Right cardiac atrium (tissue), 5 donors: ENCODE measurements at places on chromosomes 1 and 21. TPM values are rescaled to one million over a fixed set of nuclear protein-coding genes. Genes with fewer than 3 reads are reported as not detected.

DNA sequence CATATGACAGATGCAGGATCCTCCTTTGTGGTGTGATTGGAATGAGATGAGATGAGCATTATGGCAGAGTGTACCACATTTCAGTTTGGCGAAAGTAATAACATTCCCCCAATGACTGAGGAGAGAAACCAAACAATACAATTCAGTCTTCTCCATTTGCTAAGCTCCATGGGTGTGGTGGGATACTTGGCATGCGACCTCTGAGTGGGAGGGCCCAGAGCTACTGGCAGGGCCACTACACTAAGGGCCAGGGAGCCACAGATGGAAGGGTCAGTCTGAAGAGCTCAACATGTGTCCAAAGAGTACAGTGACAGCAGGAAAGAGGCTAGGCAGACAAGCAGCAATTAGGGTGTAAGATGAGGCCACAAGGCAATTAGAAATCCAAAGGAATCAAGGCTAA is 23.8 kb upstream of the PAXBP1 start:
- no peak for DNase-seq

- peak; percentile 28 for DNase-seq
Measured at GRCh38 chr1:9331558-9332346, 39.1 kb downstream of the SPSB1 start.

DNA sequence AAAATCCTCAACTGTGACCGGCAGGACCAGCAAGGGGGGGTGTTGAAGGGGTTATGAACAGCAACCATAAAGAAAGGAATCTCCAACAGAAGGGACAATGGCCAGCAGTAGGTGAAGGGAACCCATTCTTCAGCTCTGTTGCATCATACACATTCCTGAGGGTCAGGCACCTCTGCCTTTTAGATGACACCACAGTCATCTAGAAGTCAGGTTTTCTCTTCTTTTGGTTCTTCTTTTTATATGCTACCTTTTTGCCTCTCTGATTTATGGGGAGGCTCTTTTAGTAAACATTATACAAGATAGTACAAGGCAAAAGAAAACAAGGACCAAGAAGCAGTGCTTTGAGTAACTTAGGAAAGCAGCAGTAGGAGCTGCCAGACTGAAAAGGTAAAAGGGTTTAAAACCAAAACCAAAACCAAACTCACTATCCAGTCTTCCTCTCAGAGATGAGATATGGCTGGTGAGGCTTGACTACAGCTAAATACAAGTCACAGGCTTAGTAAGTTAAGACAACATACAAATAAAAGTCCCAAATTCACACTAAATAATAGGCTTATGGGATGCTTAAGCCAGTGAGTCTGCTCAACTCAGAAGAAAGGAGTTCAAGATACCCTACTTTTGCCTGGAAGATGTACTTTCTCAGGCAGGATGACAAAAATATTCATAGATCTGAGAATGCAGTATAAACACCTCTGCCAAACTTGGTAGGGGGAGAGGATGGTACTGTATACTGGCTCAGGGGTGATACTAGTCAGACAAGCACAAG is 4.1 kb downstream of the TEX38 start:
- no peak for DNase-seq

GRCh38 chr1:64155278-64155677 is 48.1 kb upstream of the UBE2U start:
- DNase-seq: no peak

DNA sequence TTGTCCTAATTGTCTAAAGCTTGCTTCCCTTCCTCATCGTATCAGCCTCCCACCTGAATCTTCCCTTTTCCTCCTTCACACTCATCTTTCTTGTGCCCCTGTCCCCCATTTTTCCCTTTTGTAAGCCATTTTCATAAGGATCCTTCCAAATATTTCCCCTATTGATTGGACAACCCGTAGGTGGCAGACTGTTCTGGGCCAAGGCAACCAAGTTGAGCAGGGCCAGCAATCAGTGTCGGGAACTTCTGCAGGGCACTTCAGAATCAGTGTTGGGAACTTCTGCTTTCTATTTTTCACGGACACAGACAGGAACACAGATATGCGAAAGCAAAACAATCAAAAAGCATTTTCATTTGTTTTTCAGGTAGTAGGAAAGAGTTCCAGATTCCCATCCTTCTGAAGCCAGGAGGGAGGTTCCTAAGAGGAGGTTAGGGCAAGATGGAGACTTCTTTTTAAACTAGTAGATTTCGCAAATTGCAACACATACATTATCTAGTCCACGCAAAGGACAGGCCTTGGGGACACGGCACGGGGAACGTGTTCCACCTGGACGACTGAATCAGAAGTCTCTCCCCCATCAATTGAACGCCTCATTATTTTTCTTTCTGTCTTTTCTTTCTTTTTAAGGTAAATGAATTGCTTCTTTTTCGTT is 691 bp upstream of the MPZL1 start:
- peak; percentile 58 for DNase-seq

DNA sequence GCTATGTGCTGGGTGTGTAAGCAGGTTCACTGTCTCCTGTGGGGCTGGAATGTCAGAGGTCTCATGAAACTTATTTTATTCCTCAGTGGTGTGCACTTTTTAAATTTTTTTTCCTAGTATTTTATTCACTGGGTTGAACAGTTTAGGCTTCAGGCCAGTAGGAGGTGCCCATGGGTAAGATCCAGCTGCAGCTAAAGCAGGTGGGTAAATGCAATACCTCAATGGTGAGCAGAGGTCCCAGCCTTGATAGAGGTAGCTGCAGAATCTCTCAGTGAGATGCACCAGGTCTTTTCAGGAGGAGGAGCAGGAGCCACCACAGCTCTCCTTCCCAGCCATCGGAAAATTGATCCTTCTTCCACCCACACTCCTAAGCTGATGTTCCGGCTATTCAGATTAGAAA is 12.6 kb upstream of the OR6N2 start:
- DNase-seq: no peak

DNA sequence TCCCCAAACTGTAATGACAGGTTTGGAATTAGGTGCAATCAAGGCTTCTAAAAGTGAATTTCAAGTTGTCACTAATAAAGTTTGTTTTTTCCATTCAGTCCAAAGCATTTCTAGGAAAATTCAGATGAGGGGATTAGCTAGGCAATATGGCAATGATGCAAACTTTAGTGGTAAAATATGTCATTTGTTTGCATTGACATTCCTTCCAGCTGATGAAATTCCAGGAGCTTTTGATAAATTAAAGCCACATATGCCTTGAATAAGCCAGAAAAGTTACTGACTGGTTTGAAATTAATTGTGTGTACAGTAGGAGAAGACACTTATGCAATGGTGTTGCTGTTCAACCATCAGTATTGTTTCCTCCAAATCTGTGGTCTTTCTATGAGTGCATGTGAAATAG is 57.8 kb downstream of the MROH9 start:
- DNase-seq: no peak

DNA sequence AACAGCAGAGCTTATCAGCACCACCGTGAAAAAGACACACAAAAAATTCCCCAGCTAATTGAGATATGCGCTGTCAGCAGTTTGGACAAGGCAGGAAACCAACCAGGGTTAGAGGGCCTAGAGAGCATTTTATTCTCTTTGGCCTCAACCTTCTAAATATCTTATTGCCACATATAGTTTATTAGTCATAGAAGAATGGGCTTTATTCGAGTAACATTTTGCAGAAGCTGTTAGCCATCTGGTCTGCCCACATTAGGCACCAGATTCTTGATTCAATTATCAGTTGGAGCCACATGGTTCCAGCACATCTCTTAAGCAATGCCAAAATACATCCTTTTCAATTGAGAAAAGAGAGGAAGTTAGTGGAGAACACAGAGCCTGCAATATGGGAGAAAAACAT is 109.9 kb upstream of the CXADR start:
- DNase-seq: no peak

- no peak for DNase-seq
Measured at GRCh38 chr1:198176179-198176578, 19.4 kb downstream of the NEK7 start.

DNA sequence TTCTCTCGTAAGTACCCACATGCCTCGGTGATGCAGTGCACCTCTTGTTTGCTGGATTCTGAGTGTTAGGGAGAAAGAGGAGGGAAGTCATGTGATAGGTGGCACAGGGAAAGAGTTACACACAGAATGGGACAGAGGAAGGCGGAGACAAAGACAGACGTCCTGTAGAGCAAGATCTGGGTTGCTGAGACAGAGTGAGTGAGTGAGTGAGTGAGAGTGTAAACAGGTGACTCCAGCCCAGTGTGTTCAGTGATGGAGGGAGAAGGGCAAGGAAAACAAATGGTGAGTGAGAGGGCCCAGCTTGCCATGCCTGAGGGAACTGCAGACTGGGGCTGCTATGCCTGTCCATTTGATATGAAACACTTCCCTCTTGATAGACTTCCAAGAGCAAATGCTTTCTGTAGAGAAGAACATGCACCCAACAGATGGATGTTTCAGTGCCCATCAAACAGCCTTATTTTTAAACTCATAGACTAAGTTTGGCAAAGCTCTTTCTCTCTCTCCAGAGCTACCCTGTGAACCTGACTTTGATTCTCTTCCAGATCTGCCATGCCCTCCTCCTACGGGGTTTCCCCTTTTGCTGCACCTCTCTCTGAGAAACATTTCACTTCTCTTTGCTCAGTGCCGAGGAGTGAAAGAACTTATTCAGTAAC is 209.9 kb upstream of the COA6 start:
- DNase-seq: no peak

RSPO1 gene
- total RNA-seq: 0.26 TPM

DNA sequence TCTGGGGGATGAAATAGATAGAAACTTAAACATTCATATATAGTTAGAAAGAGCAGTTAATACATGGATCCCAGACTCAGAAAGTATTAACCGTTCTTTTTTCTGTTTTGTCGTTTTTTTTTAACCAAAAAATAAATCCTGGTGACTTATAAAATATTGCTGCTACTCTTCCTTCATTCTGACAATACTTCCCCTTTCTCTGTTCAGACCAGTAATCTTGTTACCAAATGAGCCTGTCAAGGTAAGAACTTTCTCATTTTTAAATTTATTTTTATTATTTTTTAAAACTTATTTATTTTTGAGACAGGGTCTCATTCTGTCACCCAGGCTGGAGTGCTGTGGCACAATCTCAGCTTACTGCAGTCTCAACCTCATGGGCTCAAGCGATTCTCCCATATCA is 13.7 kb downstream of the PTPN22 start:
- no peak for DNase-seq

DNA sequence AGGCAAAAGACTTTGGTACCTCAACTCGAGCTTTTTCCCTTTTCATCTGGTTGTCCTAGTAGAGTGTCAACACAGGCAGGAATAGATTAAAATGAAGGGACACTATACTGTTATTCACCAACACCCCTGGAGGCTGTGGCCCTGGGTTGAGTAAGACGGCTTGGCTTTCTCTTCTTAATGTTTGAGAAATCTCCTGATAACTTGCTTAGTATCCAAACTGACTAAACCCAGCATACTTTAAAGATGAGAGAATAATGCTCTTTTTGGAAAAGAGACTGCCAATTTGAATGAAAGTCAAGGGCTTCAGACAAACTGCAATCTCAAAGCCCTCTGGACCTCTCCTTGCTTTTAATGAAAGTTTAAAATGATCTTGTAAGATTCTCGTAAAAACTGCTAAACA is 2.6 kb upstream of the SLC30A1 start:
- peak; percentile 60 for DNase-seq

DNA sequence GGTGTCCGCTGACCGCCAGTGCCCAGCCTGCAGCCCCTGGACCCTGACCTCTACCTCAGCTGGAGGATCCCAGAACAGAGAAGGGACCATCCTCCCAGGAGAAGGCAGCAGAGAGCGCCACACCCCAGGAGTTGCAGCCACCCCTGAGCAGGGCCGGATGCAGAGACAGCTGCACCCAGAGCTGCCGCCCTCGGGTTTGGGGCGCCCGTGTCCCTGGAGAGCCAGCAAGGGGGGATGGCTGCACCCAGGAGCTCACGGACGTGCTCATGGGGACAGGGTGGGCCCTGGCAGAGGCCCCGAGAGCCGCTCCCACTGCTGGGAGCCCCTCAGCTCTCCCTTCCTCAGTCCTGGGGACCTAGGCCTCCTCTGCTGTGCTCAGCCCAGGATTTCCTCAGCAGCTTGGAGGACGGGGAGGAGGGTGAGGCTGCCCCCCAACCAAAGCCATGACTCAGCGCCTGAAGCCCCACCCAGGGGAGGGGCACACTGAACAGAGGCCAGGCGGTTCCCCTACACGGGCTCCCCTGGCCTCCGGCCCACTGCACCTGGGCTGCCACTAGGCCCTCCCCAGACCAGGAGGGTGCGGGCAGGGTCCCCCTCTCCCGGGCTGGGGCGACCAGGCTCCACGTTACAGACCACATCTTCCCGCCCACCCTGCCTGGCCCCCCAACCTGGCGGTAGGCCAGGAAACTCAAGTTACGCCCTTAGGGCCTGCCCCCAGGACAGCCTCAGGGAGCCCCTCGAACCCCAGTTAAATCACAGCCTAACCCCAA is 2.2 kb downstream of the ACAP3 start:
- DNase-seq: peak; percentile 90

YBEY gene
- 18.5 TPM for total RNA-seq

DNA sequence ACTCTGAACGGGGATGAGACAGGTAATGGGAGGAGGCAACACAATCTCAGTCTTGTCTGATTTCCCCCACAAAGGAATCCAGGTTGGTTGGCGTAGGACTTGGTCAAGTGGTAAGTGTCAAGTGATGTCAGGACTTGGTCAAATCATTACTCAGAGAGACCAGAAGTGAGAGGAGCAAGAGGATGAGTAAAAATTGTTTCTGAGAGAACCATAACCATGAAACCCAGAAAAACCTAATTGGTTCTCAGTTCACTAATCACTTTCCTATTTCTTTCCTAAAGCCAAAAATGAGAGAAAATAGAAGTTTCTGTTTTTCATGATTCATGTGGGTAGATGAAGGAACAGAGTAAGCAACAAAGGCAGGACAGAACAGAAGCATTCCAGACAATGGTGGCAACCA is 5.0 kb downstream of the PHC2 start:
- no peak for DNase-seq

DNA sequence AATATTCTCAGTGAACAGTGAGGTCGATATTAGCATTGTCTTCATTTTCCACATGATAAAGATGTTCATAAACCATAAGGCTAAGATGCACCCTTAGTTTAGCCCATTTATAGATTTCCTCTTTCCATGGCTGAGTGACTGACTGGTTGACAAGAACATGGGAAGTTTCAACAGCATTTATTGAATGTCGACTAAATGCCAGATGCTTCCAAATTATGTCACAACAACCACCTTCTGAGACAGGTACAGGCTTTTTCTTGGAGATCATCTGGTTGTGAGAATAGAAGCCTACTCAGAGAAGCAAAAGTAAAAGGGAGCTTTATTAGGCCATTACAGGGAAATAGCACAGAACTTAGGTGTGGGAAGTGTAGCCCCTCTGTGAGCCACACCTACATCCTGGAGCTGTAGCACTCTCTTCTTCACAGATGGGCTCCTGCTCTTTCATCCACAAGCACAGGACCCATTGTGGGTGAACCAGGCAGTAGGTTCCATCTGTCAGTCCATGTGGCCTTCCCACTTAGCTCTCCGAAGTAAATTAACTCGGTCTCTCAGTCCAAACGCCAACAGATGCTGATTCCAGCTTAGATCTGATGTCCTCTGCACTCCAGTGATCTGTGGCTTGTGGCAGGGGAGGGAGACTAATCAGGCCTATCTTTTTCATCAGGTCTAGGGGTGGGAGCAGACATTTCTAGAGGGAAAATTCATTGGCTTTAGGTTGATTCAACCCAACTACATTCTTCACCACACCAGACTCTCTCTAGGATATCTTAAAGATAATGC is 14.3 kb downstream of the ATP2B4 start:
- DNase-seq: no peak
